Upper lobe of left lung (tissue), 6 donors: ENCODE measurements at places on chromosomes 2 and 18. TPM values are rescaled to one million over a fixed set of nuclear protein-coding genes. Genes with fewer than 3 reads are reported as not detected.

The TNS1 gene
- total RNA-seq: 537 TPM

The SERPINB12 gene
- total RNA-seq: not detected

The MAIP1 gene
- 16.4 TPM for total RNA-seq

The SCN9A gene
- total RNA-seq: 24.1 TPM

The GRP gene
- total RNA-seq: 3.5 TPM

The LYG2 gene
- not detected for total RNA-seq

The UGT1A10 gene
- not detected for total RNA-seq

The LHCGR gene
- total RNA-seq: not detected

The RBM45 gene
- 38.8 TPM for total RNA-seq

- no peak for DNase-seq
Measured at GRCh38 chr18:42264497-42264896, 309.5 kb downstream of the PIK3C3 start.

DNA sequence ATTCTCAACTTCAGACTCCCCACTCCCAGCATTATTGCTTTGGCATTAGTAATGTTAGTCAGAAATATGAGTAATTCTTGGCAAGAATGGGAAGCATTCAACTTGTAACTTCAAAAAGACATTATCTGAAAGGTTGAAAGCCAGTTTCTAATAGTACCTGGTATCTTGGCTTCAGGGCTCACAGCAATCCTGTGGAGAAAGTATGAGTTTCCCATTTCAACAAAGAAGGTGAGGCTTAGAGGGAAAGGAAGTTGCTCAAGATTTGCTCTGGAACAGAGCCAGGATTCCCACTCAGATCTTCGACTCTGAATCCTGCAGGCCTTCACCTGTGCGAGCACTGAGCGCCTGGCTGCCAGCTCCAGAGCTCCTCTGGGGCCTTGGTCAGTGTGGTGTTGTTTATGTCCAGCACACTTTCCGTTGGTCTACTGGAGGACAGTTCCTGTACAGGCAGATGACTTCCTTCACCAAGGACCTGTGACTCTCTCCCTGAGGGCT lies 136.1 kb downstream of the MCFD2 start:
- no peak for DNase-seq

- DNase-seq: no peak
Measured at GRCh38 chr2:9238591-9239326, 32.1 kb downstream of the ASAP2 start.

DNA sequence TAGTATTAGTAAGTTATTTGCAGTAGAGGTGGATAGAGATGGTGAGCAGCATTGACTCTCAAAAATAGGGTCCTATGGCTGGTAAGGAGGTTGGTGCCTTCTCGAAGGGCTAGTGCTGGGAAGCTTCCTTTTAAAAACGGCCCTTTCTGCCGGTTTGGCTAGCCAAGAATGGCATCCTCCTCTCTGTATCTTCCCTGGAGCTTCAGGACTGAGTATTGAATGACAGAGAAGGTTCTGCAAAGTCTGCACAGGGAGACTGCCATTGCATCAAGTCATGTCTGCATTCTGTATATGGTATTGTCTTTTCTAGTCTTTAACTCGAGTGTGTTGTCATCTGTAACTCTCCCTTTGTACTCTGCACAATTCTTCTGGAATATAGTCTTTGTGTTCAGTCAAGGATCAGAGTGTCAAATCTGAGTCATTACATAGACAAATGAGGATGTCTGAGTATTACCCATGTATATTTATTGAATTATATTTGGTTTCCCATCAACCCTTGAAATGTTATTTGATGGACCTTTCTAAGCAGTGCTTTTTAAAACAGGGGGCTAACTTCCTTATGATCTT lies 1.1 kb downstream of the LDLRAD4 start:
- no peak for DNase-seq

DNA sequence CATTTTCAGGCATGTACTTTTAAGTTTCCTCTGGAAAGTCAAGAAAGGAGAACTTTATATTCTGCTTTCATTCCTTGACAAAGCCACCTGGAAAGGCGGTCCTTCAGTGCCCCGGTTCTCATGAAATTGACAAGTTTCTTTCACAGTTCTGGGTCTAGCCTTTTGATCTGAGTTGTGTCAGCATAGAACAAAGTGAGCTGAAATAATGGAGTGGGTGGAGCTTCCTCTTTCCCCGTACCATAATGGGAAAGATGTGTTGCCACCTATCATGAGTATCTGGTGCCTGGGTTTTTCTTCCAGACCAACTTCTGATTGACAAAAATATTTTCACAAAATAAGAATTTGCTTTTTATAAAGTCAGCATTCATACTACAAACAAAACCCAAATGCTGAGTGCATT lies 49.3 kb downstream of the PTRHD1 start:
- no peak for DNase-seq

DNA sequence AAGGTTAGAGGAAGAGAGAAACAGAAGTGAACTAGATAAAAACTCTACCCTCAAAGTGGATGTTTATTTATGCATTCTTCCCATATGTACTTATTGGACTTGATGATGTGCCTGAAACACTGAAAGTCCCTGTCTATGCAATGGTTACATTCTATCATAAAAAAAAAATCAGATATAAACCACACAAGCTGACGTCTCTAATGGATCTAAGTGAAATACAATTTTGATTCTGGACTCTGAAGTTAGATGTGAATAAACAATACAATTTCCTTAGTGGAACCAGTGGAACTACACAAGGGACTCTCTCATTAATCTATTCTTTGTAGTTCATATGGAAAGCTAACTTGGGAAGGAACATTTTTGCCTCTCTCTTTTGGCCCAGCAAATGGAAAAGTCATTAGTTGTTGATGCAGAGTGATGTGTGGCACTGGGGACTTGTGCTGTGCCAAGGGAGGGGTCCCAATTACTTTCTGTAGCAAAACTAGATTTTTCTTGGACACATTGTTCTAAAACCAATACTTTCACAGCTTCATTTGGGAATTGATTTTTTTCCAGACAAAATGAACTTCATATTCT lies 376.8 kb downstream of the TRIB2 start:
- DNase-seq: no peak

DNA sequence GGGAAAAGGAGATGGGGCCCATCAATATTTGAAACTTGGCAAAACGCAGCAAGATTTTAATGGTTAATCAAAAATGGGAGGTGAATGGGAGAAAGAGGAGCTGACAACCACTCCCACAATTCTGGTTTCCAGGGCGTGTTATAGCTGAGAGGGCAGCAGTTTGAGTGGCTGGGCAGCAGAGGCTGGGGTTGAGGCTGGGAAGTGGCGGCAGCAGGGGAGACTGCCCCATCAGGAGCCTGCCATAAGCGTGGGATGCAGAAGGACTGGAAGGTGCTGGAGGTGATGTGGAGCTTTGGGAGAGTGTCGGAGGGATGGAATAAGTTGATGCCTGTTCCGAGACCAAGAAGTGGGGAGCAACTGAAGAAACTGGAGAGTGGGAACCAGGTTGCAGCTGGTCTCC lies 48.9 kb upstream of the SH3RF3 start:
- DNase-seq: no peak

GRCh38 chr2:160388464-160389263 lies 104.9 kb downstream of the RBMS1 start:
- DNase-seq: no peak

DNA sequence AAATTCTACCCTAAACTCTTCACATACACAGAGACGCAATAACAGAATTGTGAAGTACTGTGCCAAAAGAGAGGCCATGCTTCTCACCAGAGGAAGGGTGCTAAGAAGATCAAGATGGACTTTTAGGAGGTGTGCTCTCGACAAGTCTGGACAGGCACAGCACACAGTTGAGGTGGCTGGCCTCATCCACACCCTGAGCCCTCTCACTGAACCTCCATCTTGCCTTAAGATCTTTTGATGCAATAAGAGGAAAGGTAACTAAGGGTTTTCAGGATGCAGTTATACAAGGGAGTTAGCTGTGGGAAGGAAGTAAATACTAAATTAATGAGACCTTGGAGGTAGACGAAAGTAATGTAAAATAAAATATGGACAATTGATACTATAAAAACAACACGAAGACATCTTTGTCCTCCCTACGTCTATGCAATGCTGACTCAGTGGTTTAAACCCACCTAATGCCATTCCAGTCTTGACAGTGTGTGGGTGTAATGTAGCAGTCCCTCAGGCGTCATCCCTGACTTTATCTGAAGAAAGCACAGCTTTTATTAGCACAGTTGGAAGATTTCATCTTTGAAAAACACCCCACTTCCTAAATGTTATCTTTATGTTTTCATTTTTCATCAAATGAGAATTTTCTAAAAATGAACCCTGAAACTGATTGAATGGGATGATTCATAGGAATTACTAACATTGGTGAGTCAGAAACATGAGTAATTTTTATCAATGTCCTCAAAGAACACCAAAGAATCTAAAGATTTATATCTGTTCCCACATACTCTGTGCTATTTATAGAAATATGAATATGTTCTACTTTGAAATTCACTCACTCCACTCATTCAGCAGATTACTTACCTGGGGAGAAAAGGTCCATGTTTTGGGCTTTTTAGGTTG lies 34.0 kb upstream of the MALL start:
- DNase-seq: no peak

DNA sequence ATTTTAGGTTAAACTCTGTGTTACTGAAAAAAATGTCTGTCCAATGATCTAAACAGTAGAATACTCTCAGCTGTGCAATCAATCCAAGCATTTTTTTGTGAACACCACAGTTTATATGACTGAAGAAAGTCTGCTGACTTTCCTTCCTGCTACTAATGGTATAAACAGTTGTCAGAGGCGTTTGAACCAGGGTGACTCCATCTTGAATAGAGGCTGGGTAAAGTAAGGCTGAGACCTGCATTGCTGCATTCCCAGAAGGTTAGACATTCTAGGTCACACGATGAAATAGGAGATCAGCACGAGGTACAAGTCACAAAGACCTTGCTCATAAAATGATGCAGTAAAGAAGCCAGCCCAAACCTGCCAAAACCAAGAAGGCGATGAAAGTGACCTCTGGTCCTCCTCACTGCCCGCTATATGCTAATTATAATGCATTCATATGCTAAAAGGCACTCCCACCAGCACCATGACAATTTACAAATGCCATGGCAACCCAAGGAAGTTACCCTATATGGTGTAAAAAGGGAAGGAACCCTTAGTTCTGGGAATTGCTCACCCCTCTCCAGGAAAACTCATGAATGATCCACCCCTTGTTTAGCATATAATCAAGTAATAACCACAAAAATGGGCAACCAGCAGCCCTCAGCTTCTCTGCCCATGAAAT lies 31.3 kb downstream of the POU3F3 start:
- DNase-seq: no peak

DNA sequence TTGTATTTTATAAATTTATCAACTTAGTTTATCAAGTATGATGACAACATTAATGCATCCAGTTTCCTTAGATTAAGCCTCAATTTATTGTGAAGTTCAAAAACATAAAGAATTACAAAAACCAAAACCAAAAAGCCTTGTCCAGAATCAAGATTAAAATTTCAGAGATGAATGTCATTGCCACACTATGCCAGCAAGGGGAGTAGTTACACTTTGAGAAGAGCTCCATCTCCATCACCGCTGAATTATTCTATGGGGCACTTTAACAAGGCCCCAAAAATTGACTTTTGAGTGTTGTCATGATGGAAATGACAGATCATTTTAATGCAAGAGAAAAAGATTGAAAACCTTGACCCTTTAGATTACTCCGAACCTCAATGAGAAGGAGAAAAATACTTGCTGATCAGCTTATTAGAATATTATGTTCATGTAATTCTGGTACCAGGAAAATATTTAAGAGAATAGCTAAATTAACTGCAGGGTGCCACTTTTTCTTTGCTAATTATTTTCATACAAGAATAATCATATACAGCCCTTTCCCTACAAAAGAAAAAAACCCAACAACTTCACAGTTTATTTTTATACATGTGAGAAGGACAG lies 152.5 kb upstream of the AQP4 start:
- DNase-seq: no peak

- DNase-seq: no peak
Measured at GRCh38 chr2:15112216-15112615, 448.9 kb downstream of the NBAS start.

DNA sequence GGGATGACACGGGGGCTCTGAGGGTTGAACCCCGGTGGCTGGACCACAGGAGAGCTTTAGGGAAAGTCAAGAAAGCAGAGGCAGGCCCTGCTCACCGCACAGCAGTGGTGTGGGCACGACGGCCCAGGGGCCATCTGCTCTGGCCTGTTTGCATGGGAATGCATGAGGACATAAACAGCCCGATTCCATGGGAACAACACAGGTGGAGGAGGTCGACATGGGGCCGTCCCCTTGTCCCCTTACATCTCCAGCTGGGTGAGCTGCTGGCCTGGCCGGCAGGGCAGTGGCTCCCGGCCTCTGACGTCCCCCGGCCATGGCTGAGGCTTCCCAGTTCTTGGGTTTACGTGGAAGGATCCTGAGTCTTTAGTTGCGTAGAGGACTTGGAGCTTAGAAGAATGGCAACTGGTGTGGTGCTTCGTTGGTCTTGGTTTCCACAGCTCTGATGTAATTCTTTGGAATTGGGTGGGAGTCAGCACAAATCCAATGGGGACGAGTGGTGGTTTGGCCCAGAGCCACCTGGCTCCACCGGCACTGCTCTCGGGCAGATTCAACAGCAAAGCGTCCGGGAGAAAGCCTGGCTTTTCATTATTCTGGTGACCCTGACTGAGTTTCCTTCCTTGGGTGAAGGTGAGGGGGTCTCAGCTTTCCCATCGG lies 98.3 kb upstream of the HDAC4 start:
- peak; percentile 69 for DNase-seq

GRCh38 chr18:34117319-34117718 lies 107.4 kb downstream of the NOL4 start:
- DNase-seq: no peak

DNA sequence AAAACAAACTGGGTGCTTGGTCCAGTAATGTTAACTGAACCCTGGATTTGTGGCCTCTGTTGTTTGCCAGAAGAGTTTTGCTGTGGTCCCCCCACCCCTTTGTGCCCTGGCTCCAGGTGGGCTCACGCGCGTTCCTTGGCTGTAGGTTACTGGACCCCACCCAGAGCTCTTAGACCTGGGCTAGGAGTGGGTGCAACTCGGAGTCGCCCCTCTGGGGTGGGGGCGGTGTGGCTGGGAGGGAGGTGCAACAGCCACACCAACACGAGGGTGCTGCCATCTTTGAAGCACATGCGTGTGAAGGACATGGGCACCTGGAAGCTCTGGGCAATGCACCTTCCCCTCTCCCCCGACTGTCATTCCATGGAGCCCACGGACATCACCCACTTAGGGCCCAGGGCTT lies 92.7 kb downstream of the USP40 start:
- DNase-seq: peak; percentile 10

GRCh38 chr18:12242658-12243260 lies 11.4 kb upstream of the CIDEA start:
- DNase-seq: no peak

DNA sequence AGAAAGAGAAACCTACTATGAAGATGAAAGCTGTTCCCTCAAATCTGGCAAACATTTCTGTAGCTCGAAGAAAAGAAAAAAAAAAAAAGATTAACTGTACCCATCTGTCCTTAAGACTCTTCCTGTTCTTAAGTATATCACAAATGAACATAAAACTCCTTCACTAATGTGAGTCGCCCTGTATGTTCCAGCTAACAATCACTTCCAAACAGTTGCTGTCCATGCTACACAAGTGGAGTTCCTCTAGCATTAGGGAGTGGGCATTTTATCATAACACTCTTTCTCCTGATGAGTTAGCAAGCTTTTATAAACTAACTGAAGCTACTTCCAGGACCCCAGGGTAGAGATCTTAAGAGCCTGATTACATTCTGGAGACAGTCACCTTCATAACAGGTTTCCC lies 5.8 kb downstream of the CUL3 start:
- DNase-seq: no peak
